ENCODE measurements at places on chromosomes 6 and 20. TPM values are rescaled to one million over a fixed set of nuclear protein-coding genes. Genes with fewer than 3 reads are reported as not detected.

The CST5 gene
- total RNA-seq: not detected

The LZTS3 gene
- total RNA-seq: 13.6 TPM

The EFCAB8 gene
- 0.50 TPM for total RNA-seq

The PSMA7 gene
- total RNA-seq: 173 TPM

The RIMS4 gene
- 0.12 TPM for total RNA-seq

The ADTRP gene
- total RNA-seq: 46.6 TPM

The NRN1 gene
- 0.17 TPM for total RNA-seq

The SLC2A4RG gene
- 35.8 TPM for total RNA-seq

The ARMC12 gene
- 0.73 TPM for total RNA-seq
